ENCODE measurements at places on chromosomes 4 and X. TPM values are rescaled to one million over a fixed set of nuclear protein-coding genes. Genes with fewer than 3 reads are reported as not detected.

DNA sequence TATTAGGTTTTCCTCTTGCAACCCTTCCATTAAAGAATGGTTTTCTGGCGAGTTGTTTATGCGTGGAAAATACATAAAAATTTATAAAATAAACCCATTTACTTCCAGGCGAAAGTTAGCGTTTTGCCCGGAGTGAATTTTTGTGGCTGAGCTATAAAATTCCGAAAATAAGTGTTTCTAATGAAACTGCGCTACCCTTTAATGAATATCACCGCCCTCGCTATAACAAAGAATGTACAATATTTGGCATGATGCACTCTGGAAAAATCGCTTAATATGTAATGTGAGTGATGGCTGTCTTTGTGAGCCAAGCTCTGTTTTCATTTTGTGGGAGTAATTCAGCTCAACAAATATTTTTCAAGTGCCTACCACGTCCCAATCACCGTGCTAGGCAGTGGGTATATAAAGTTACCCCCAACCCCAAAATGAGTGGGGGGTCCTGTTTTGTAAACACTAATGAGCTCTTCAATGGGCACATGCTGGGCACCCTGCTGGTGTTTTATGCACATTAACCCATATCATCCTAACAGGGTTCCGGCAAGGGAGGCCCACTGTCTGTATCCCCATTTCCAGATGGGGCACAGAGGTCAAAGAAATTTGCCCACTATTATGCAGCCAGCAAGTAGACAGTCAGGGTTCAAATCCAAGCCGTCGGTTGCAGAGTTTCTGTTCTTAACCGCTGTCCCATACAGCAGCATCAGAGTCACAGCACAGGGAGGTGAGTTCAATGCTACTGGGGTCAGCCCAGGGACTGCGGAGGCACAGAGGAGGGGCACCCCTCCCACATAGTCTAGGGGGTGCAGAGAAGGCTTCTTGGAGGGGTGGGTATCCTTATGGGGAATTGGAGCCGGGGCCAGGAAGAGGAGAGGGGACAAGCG, 65.7 kb upstream of the STX18 start:
- peak; percentile 94 for DNase-seq

EXOC1 gene
- total RNA-seq = 35.6 TPM

DNA sequence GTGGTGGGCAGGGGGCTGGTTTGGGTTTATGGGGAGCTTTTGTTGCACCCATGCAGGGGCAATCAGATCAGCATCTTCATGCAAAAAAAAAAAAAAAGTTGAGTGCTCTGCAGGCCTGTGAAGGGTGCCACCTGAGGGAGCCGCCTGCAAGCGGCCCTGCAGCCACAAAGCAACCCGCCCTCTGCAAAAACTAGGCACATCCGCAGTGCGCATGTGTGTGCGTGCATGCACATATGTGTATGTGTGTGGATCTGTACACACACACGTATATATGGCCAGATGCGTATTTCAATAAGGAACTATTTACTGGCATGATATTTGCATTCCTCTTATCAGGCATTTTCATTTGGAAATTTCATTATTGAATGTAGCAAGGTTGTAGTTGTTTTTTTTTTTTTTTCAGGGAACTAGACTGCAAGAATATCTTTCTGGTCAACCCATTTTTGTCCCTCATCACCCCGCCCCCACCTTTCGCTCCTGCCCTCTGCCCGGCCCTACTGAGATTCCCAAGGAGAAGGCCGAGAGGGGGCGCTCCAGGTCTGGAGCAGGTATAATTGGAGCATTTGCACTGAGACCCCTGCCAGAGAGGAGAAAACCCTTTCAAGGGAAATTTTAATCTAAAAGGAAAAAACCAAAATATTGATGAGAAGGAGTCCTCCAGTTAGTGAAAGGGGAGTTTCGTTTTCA, 18.1 kb downstream of the CCNQ start:
- no peak for DNase-seq

DNA sequence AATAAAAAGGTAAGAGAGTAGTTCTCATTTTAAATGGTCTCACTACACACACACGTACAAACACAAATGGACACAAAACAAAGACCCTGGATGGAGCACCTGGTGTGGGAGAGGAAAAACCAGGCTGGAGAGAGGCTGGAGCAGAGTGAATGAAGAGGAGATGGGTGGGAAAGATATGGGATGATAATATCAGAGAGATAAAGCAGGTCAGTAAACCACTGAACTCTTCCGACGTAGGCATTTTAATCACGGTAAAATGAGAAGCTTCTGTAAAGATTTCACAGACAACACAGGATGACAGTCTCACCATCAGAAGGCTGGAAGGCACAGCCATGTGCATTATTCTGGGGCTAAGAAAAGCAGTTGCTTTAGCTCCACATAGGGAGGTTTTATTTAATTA, 532.8 kb downstream of the KCNIP4 start:
- no peak for DNase-seq

TRIM2 gene
- 67.3 TPM for total RNA-seq

GRCh38 chr4:74474345-74475090, 29.6 kb downstream of the AREG start:
- no peak for DNase-seq

- DNase-seq = no peak
These were observed at the start of gene IL9R for GRCh38 chrX:155997436-155997835. TSS of gene IL9R (plus strand) at chrX:155997696. CDS start at chrX:155997760, 64 bp downstream.

DNA sequence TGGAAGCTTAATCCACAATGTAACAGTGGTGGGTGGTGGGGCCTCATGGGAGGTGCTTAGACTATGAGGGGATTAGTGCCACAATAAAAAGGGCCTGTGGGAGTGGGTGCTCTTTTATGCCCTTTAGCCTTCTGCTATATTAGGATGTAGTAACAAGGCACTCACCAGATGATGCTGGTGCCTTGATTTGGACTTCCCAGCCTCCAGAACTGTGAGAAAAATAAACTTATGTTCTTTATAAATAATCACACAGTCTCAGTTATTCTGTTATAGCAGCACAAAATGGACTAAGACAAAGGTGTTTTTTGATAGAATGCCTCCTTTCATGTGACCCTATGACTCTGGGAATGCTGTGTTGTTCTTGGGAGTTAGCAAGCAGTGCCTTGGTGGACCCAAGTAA, 89.8 kb downstream of the STIM2 start:
- no peak for DNase-seq

GRCh38 chrX:95974096-95974470, 710.6 kb upstream of the DIAPH2 start:
- peak; percentile 15 for DNase-seq

- no peak for DNase-seq
These were observed 14.9 kb upstream of the PORCN start for GRCh38 chrX:48493890-48494364.

PSAPL1 gene
- total RNA-seq = 18.6 TPM

GRCh38 chr4:17288151-17288550, 223.7 kb downstream of the QDPR start:
- DNase-seq = no peak

DOK7 gene
- 0.99 TPM for total RNA-seq

PNMA3 gene
- 0.69 TPM for total RNA-seq

NDP gene
- total RNA-seq = 3.6 TPM

DNA sequence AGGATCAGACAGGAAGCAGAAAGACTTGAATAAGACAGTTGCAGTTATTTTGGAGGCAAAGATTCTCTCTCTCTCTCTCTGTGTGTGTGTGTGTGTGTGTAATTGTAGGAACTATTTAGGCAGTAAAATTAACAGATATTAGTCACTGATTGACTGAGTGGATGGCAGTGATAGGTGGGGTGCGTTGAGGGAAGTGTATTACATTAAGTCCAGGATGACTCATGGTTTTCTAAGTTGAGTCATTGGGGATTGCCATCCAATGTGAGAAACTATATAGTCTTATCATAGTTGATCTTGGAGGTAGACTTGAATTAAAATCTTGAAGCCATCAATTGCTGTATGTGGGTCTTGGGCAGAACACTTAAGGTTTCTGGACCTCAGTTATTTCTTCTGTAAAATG, 75.4 kb downstream of the AR start:
- no peak for DNase-seq

DNA sequence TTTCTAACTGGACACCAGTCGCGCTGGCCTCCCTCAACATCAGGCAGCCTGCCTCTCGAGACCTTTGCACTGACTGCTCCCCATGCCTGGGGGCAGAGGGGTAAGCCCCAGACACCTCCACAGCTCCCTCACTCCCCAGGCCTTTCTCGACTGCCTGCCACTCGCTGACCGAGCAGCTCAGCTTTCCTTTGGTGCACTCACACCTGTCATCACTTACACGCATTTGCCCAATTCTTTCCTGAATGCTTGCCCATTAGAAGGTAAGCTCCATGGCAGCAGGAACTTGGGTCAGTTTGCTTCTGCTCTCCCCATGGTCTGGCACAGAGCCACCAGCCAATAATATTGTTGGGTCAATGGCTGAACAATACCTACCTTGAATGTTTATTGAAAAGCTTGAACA, 32.2 kb upstream of the PROM1 start:
- no peak for DNase-seq

GRCh38 chrX:150856101-150856500, 42.4 kb downstream of the CD99L2 start:
- no peak for DNase-seq

FMR1NB gene
- total RNA-seq = not detected

- DNase-seq = no peak
These were observed 18.7 kb downstream of the CHM start for GRCh38 chrX:86028681-86029080.

CTAG2 gene
- not detected for total RNA-seq

DNA sequence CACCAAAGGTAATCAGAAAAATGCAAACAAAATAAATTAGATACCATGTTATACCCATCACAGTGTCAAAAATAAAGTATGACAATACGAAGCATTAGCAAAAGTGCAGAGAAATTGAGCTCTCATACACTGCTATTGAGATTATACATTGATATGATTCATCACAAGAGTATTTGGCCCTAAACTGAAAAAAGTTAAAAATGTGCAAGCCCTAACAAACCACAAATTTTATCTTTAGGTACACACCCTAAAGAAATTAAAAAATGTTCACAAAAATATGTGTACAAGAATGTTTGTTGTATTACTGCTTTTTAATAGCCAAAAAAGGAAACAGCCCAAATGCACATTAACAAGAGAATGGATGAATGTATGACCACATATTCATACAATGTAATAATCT, 137.9 kb upstream of the MAGEA10 start:
- no peak for DNase-seq

GRCh38 chrX:24858004-24858746, 157.6 kb downstream of the ARX start:
- no peak for DNase-seq

GRCh38 chr4:95850161-95850560, 10.3 kb downstream of the PDHA2 start:
- DNase-seq = no peak

PLAC1 gene
- 0.39 TPM for total RNA-seq

GRCh38 chr4:6634746-6635145, 5.7 kb upstream of the MRFAP1 start:
- DNase-seq = no peak

PLAC8 gene
- total RNA-seq = 10.5 TPM

- DNase-seq = peak; percentile 84
These were observed 450.0 kb downstream of the ANKRD50 start for GRCh38 chr4:124262211-124263179.
